ENCODE measurements at places on chromosomes 6 and 20.

DNA sequence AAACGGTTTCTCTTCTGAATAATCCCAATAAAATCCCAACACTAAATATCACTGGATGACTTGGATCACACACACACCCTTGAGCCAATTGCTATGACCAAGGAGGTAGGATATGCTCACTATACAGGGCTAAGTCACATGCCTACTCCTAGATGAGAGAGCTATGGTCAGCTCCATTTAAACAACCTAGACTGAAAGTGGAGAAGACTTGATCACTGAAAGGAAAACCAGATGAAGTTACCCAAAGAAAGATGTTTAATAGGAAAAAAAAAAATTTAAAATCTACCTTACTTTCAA lies 18.9 kb upstream of the COL19A1 start:
- DNase-seq, result no peak

DNA sequence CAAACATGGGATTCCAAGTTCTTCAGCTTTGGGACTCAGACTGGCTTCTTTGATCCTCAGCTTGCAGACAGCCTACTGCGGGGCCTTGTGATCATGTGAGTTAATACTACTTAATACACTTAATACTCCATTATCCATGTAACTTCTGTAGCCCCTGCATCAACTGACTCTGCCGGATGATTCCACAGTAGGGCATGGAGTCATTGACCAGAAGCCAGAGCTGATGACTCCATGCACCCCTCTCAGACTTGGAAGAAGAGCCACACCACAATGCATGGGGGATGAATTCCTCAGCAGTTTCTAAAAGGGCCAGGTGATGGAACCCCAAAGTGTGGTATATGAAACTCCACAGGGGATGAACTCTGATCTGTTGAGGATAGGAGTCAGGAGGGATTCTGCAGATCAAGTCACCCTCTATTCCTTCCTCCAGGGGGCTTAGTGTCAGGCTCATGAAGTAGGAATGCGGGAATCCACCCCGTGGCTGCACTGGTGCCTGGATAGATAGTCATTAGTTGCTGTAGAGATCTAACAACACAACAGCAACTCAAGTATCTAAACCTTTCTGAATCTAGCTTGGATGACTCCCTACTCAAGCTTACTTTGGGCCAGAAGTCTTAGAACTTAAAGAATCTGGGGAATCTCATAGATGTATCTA lies 70.2 kb downstream of the GPR6 start:
- DNase-seq, result no peak

DNA sequence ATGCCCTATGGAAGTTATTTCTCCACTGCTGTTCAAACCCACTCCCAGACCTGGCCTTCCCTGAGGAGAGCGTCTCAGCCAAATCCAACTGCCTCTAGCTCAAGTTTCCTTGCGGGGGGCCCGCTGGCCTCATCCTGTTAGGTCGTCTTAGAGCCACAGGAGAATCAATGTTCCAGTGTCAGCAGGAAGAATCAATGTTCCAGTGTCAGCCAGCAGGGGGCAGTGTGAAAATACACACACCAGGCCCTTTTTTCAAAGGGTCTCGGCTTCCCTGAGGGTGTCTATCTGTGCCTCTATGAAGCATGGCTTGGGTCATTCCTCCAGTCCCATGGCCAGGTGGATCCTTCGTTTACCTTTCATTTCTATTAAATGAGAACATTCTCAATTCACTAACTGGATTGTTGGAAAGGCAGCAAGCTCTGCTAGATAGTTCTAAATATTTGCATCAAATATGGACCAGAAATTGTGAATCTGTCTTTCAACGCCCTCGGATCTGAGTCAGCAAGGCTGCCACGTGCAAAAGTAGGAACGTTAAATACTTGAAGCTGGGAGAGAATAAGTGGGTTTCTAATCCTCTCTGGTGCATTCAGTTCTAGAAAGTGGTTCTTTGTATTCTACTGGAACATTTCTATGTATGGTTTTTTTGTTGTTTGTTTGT lies 19.2 kb downstream of the PRND start:
- peak; percentile 66 for DNase-seq

GRCh38 chr20:32206760-32207625 lies 550 bp downstream of the PLAGL2 start:
- peak; percentile 38 for DNase-seq

- DNase-seq, result no peak
These were observed 32.3 kb upstream of the RREB1 start for GRCh38 chr6:7075341-7076000.

Measured in stimulated activated CD4-positive, alpha-beta T cell treated with anti-CD3 and anti-CD28 coated beads, Interleukin-4, amount 100 ng/mL, for 1 hour (primary cell).